ENCODE measurements at places on chromosomes 16 and 17.

GRCh38 chr16:87680272-87680644, 78.0 kb downstream of the JPH3 start:
- no peak for DNase-seq

DNA sequence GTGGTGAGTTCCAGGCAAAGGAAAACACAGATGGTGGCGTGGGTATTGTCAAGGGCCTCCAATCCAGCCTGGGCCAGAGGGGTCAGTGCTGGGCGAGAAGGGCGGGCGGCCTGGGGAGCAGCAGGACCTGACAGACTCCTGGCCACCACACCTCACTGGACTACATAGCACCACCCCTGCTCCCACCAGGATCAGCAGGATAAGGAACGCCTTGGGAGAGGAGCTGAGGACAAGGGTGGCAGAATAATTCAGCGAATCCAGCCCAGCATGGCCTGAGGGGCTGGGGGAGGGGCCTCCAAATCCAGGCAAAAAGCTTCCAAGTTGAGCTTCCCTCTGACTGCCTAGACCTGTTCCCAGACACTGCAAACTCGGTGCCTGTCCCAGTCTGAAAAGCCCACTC, 6.5 kb downstream of the DLX4 start:
- DNase-seq = no peak

- no peak for DNase-seq
Measured at GRCh38 chr17:70739065-70739464, 569.7 kb downstream of the KCNJ2 start.

DNA sequence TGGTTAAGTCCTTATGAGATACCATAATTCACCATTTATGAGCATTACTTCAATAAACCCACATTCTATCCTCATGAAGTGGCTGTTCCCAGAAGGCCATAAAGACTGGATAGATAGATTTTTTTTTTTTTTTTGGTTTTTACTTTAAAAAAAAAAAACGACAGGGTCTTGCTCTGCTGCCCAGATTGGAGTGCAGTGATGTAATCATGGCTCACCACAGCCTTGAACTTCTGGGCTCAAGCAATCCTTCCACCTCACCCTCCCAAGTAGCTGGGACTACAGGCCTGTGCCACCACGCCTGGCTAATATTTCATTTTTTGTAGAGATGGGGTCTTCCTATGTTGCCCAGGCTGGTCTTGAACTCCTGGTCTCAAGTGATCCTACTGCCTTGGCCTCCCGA, 102.3 kb downstream of the XYLT1 start:
- no peak for DNase-seq

DNA sequence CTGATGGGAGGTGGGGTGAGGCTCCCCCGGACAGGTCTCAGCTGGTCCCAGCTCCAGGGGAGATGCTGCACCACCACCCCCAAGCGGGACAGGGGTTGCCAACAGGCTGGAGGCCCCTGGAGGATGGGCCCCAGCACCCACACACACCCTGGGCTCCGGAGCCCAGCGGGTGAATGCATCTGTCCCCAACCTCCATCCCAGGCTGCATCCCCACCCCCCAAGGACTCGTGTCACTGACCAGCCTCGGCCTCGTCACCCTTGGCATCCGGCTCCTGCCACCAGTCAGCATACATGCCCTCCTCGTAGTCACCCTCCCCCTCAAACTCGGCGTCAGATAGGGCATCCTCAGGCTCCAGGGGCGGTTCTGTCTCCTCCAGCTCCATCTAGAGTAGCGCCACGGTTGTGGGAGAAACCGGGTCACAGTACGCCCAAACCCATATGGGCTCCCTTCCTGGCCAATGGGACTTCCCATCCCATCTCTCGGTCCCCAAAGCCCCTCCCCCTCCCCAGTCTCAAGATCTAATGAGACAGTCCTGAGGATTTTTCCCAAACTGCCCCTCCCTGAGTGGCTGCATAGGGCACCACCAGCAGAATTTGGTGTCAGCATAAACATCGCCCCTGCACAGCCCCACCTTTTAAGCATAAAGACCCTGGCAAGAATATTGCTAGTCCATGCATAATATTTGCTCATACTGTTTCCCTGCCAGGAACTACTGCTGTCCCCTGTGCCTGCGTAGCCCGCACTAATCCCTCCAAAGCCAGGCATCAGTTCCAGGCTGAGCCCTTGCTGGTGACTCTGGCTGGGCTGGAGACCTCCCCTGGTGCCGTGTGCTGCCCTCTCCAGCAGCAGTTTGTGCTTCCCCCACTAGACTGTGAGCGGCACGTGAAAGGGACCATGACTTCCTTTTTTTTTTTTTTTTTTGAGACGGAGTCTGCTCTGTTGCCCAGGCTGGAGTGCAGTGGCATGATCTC, 8.4 kb downstream of the P3H4 start:
- no peak for DNase-seq

DNA sequence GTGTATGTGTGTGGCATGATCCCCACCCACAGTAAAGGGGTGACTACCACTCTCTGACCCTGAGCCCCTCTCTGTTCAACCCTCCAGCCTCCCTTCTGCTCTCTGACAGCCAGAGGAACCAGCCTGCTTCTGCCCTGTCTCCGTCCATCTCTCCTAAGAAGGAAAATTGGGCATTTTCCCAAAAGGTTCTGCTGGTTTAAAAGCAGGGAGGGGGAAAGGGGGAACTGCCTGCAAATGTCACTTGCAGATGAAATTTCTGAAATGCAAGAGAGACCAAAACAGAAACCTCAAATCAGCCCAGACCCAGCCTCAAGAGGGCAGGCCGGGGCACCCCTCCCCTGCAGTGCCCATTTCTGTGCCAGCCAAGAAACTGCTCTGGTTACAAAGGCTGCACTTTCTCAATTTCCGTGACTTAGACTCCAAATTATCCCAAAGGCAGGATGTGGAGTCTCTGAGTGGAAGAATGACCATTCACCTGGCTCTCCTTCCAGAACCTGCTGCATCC, 197.9 kb downstream of the RBFOX3 start:
- DNase-seq = no peak

- DNase-seq = no peak
Measured at GRCh38 chr17:43906951-43907424, 348 bp downstream of the MPP2 start.

Data from SIG-M5 (cell line).